ENCODE measurements at places on chromosomes 5 and 9.
A peak's percentile ranks its signal among the peaks of the same experiment; 100 is the strongest.

DNA sequence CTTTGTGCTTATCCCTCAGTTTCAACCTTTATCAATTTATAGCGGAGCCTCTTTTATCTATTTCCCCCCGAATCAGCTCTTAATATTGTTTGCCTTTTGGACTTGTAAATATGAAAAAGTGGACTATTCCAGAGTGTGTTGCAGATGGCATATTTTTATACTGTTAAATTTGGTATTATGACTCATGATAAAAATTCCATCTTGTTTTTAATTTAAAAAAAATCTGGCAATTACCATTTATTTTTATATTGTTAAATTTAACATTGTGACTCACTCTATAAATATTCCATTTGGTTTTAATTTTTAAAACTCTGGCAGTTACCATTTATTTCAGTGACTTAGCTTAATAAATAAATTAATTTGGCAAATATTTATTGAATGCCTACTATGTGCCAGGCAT is 37.5 kb downstream of the RBM27 start:
- peak; percentile 16 for DNase-seq

DNA sequence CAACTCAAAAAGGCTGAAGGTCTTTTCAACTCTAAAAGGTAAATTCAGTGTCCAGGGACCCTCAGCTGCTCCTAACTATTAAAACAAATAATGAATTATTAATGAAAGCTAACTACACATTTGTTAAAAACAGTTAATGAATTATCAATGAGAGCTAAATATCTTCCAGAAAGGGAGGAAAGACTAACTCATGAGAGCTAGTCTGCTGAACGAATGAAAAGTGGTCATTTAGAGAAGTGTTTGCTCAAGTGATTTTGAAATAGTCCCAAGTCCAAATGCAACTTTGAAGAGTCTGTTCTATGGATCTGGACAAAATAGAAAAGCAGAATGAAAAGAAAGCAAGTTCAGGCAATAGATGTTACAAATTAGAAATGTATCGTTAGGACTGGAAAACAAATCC is 133.9 kb upstream of the SPEF2 start:
- no peak for DNase-seq

GRCh38 chr5:173114536-173114935 is 29.8 kb upstream of the BNIP1 start:
- no peak for DNase-seq

GRCh38 chr5:129767927-129768380 is 20.1 kb downstream of the MINAR2 start:
- DNase-seq = peak; percentile 88
